WTC11 (cell line): ENCODE measurements at places on chromosomes 2 and 18. TPM values are rescaled to one million over a fixed set of nuclear protein-coding genes. Genes with fewer than 3 reads are reported as not detected.

AKAIN1 gene
- total RNA-seq = not detected in 3 replicates

DNA sequence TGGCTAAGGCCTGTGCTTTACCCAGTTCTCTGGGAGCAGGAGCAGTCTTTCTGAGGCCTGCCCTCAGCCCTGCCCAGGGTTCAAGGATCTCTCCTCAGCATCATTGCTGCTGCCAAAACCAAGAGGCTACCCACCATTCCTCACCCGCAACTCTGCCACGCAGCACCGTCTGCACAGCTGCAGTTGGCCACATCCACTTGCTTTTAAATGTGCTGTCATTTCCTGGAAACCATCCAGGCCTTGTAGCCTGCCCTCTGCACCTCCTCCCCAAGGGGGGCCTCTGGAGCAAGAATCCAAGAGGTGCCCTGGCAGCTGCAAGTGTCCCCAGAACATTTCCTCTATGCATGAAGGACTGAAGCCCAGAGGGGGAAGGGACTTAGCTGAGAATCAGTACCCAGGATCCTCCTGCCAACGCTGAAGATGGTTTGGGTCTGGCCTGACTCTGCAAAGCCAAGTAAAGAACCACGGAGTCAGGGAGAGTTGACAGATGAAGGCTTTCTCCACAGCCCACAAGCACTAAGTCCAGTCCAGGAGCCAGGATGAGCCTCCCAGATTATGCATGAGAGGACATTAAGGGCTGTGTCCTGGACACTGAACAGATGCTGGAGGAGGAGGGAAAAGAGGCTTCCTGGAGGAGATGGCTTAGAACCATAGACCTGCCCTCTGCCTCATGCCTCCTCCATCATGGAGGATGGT, 14.9 kb downstream of the EMX1 start:
- H3K4me3 ChIP-seq = no peak overlapping the region
- H3K27ac ChIP-seq = no peak overlapping the region
- H3K36me3 ChIP-seq = no peaks in the 10 kb centered on the region
- DNase-seq = no peak
- peaks cover 36% of the 10 kb centered on the region for H3K27me3 ChIP-seq

- DNase-seq = no peak
- H3K36me3 ChIP-seq = no peaks in the 10 kb centered on the region
- peaks cover 20% of the 10 kb centered on the region for H3K4me1 ChIP-seq
- H3K27ac ChIP-seq = no peak overlapping the region
- peaks cover 16% of the 10 kb centered on the region for H3K27me3 ChIP-seq
Measured at GRCh38 chr2:10087360-10087759, 7.1 kb upstream of the CYS1 start.

DNA sequence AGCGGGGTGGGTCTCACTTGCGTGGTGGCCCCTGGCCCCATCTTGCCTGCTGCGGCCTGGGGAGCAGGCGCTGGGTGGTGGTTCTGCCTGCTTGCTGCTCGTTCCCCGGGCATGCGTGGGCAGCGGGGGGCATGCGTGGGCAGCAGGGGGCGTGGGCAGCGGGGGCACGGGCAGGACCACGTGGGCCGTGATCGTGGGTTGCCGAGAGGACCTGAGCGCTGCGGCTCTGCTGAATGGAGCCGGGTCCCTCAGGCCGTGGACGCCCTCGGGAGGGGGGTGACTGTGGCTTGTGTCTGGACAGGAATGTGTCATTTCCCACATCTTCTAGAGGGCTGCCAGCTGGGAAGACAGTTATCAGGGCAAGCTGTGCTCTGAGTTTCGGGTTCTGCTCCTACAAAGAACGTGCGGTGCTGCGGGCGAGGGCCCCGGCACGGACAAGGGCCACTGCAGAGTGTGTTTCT, 8.3 kb upstream of the GAL3ST2 start:
- peaks cover 17% of the 10 kb centered on the region for H3K4me1 ChIP-seq
- no peak overlapping the region for H3K27ac ChIP-seq
- H3K36me3 ChIP-seq = no peaks in the 10 kb centered on the region
- H3K27me3 ChIP-seq = no peaks in the 10 kb centered on the region
- no peak for DNase-seq

- no peak overlapping the region for H3K27ac ChIP-seq
- no peak for DNase-seq
- H3K4me3 ChIP-seq = no peak overlapping the region
- H3K27me3 ChIP-seq = no peaks in the 10 kb centered on the region
- no peaks in the 10 kb centered on the region for H3K36me3 ChIP-seq
Measured at GRCh38 chr18:73975266-73975665, 172.4 kb downstream of the FBXO15 start.

DNA sequence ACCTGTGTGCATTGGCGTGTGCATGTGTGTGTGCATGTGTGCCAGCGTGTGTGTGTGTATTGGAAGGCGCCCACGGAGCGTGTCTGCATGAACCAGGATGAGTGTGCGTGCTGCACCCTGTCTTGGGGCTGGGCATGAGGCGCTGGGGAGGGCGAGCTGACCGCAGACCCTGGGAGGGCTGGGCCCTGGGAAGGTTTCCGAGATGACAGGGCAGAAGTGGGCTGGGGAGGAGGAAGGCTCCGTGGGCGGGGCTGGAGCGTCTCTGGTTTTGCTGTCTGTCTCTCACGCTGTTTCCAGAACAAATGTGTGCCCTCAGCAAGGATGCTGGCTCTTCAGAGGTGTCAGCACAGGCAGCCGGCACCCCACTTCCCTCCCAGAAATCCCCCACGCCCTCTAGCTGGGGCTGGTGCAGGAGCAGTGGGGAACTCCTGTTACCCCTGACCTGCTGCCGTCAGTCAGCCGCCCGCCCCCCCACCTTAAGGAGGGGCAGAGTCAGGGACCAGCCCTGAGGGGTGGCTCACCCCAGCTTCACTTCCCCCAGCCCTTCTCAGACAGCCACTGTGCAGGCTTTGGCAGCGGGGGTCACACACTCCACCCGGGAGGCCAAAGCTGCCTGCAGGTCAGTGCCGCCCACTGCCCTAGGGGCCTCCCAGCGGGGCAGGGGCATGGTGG, at the start of gene GPR35:
Gene GPR35 (plus strand): TSS at position 531 of the 672 bp plus-strand sequence. CDS start 4,473 bp downstream, outside the sequence.
- no peaks in the 10 kb centered on the region for H3K4me1 ChIP-seq
- no peak within 1 kb of the TSS; the same call in 1 of the 2 replicates for H3K27ac ChIP-seq
- peak; percentile 7 for DNase-seq
- no peak within 1 kb of the TSS for H3K4me3 ChIP-seq

DNA sequence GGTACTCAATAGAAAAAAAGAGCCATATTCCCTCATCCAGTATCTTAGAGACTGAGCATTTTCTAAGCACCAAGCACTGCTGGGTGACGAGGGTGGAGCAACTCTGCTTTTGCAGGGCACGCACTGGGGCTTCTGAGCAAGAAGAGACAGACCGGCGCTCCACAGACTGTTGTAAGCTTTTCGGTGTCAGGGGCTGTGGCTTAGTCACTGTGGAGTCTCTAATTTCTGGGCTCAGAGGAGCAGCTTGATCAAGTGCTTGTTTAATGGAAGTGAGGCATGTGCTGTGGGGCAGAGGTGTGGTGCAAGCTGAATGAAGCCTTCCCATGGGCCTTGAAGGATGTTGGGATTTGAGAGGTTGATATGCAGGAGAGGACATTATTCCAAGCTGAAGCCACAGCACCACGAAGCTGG, 227.1 kb downstream of the MYCN start:
- H3K4me1 ChIP-seq = peaks cover 45% of the 10 kb centered on the region
- no peaks in the 10 kb centered on the region; the same call in 1 of the 2 replicates for H3K27me3 ChIP-seq
- H3K27ac ChIP-seq = no peak overlapping the region
- no peak for DNase-seq

SULT1C2 gene
- total RNA-seq = 2.2 to 3.4 TPM (median 2.6 TPM) in 3 replicates

DNA sequence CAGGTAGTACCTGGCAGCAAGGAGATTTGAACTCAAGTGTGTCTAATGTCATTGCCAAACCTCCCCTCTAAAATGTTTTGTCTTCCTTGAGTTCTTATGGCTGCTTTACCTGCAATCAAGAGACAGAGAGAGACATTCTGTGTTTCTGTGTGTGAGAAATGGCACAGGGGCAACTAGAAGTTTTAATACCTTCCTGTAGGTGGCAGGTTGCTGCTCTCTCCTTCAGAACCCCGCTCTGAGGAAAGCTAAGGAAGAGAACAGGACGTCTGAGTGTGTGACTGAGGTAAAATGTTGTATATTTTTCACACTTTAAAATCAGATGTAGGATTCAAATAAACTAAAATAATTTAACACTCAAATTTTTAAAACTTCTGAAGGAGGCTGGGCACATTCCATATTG, 19.2 kb downstream of the DTNA start:
- peaks cover 15% of the 10 kb centered on the region for H3K36me3 ChIP-seq
- peak; percentile 45 for DNase-seq
- H3K4me1 ChIP-seq = peaks cover 21% of the 10 kb centered on the region
- H3K27ac ChIP-seq = no peak overlapping the region

DNA sequence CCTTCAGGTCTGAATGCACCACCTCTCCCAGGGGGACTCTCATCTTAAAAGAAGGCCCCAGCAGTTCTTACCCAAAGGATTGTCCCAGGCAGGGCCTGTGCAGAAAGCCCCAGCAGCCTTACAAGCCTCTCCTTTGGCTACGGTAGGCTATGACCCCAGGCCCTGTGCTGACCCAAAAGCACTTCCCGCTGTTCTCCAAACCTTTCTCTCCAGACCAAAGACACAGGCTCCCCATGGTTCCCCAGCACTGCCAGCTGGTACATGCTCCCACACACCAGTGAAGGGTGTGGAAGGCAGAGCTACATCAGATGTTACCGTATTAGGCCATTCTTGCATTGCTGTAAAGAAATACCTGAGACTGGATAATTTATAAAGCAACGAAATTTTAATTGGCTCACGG, 35.4 kb downstream of the LBH start:
- no peaks in the 10 kb centered on the region for H3K27me3 ChIP-seq
- H3K4me3 ChIP-seq = no peak overlapping the region
- peaks cover 28% of the 10 kb centered on the region for H3K4me1 ChIP-seq

- no peaks in the 10 kb centered on the region for H3K27me3 ChIP-seq
- DNase-seq = peak; percentile 41
- peak overlapping the region; percentile 84 for H3K27ac ChIP-seq
Measured at GRCh38 chr2:118321432-118322105, 233.3 kb downstream of the INSIG2 start.

- peaks cover 15% of the 10 kb centered on the region for H3K36me3 ChIP-seq
- no peaks in the 10 kb centered on the region for H3K27me3 ChIP-seq
- H3K4me1 ChIP-seq = peaks cover 5% of the 10 kb centered on the region; the same call in 1 of the 2 replicates
- no peak overlapping the region for H3K4me3 ChIP-seq
- DNase-seq = no peak
Measured at GRCh38 chr2:235976516-235976915, 191.7 kb downstream of the GBX2 start.

GRCh38 chr2:181846399-181847197, 44.9 kb upstream of the ITPRID2 start:
- peaks cover 26% of the 10 kb centered on the region for H3K4me1 ChIP-seq
- H3K36me3 ChIP-seq = no peaks in the 10 kb centered on the region
- no peaks in the 10 kb centered on the region for H3K27me3 ChIP-seq
- no peak for DNase-seq
- H3K4me3 ChIP-seq = no peak overlapping the region

PLA2R1 gene
- total RNA-seq = 0.76 to 1.1 TPM (median 0.92 TPM) in 3 replicates

- DNase-seq = no peak
- peaks cover 3% of the 10 kb centered on the region; the same call in 1 of the 2 replicates for H3K36me3 ChIP-seq
- H3K4me3 ChIP-seq = no peak overlapping the region
Measured at GRCh38 chr2:1483551-1483950, 70.3 kb downstream of the TPO start.

DNA sequence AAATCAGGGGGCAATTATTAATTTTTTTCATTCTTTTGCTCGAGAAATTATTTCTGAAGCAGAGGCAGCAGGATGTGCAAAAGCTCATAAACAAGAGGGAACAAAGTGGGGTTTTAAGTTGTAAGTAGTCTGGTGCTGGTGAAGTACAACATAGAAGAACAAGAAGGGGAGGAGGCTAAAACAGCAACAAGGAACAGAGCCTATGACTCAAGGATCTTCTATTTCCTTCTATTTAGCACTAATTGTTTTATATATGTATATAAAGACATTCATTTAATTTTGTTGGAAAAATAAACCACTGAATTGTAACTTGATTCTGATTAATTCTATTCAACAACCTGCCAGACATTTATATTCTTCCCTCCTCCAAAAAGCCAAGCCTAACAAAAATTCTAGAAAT, 35.0 kb downstream of the YES1 start:
- H3K36me3 ChIP-seq = no peaks in the 10 kb centered on the region
- no peak overlapping the region for H3K27ac ChIP-seq
- no peak overlapping the region for H3K4me3 ChIP-seq
- DNase-seq = no peak

DNA sequence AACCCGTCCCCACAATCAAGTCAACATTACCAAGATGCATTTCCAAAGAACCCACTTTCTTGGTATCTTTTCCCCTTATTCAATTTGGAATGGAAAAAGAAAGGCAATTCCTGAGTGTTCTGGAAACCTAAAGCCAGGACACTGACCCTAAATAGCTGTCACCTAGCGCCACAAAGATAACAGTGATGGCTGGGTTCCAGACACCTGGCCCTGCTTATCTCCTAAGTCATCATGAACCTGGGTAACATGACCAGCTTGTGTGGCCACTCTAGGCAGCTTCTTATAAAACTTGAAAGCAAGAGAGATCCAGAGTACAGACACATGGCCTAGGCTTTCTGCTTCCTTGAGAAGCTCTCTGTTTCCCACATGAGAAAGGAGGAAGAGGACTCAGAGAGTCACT, 95.4 kb downstream of the BOD1L2 start:
- no peaks in the 10 kb centered on the region for H3K4me1 ChIP-seq
- no peaks in the 10 kb centered on the region for H3K36me3 ChIP-seq
- no peak overlapping the region for H3K27ac ChIP-seq
- no peaks in the 10 kb centered on the region for H3K27me3 ChIP-seq
- DNase-seq = no peak

DNAH6 gene
- 0.18 to 0.39 TPM (median 0.27 TPM) in 3 replicates for total RNA-seq

DYNC2LI1 gene
- 7.0 to 7.1 TPM (median 7.1 TPM) in 3 replicates for total RNA-seq

CDKL4 gene
- total RNA-seq = 0.16 to 0.46 TPM (median 0.34 TPM) in 3 replicates
